ENCODE measurements at places on chromosomes 2 and 18.

- no peak for DNase-seq
Measured at GRCh38 chr2:164877169-164877568, 35.5 kb upstream of the COBLL1 start.

- no peak for DNase-seq
Measured at GRCh38 chr2:141041281-141041680, 1089.5 kb downstream of the LRP1B start.

GRCh38 chr2:159227467-159227866 is 59.0 kb downstream of the WDSUB1 start:
- DNase-seq = no peak

- no peak for DNase-seq
Measured at GRCh38 chr2:176789751-176790150, 422.8 kb upstream of the HNRNPA3 start.
